ENCODE measurements at places on chromosomes 11 and 22. TPM values are rescaled to one million over a fixed set of nuclear protein-coding genes. Genes with fewer than 3 reads are reported as not detected.
A peak's percentile ranks its signal among the peaks of the same experiment; 100 is the strongest.

DNA sequence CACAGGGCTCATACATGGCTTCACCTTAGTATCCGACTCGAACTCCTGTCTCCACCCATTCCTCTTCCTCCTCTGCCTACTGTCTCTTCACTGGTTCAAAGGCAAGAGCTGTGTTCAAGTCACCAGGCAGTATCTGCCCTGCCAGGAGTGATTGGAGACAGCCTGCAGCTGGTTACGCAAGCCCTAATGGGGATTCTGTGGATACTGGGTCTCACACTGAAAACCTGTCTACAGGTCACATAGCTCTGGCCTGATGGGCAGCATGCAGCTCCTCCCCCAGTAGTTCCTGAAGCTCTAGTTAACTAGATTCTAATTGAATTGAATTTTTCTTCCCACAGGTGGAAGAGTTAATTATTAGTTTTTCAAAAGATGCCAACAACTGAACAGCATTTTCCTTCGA is 332.2 kb downstream of the TMEM135 start:
- DNase-seq = no peak

The OLFML1 gene
- total RNA-seq = 2.8 TPM

GRCh38 chr11:111819161-111819828 is 52.1 kb downstream of the ALG9 start:
- peak; percentile 19 for DNase-seq

- no peak for DNase-seq
These were observed 4.7 kb downstream of the OR1S2 start for GRCh38 chr11:58199271-58199670.

The PRODH gene
- total RNA-seq = 11.1 TPM

Measured in colonic mucosa (tissue), 4 donors.